Activated CD8-positive, alpha-beta T cell treated with anti-CD3 and anti-CD28 coated beads for 36 hours (primary cell): ENCODE measurements at places on chromosomes 1 and 21. TPM values are rescaled to one million over a fixed set of nuclear protein-coding genes. Genes with fewer than 3 reads are reported as not detected.

CHODL gene
- total RNA-seq: not detected

DNA sequence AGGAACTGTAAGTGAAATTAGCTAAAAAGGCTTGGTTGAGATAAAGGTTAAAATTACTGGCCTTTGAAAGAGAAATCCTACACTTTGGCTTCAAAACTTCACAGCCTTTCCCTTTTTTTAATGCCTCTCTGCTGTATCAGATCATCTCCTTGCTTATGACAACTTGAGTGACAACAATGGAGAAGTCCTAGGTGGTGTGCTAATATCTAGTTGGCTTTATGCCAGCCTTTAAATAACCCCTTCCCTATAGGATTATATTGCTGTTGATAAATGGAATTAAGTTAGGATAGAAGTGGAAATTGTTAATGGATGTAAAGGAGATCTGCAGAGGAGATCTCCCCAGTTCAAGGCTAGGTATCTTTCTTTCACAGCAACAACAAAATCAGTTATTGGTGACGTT lies 130.2 kb upstream of the ATP1B1 start:
- no peak overlapping the region for H3K4me3 ChIP-seq
- H3K36me3 ChIP-seq: no peaks in the 10 kb centered on the region
- H3K27ac ChIP-seq: no peak overlapping the region
- no peaks in the 10 kb centered on the region for H3K4me1 ChIP-seq
- DNase-seq: no peak

GRCh38 chr1:245444945-245445344 lies 290.2 kb downstream of the KIF26B start:
- H3K4me1 ChIP-seq: peaks cover 5% of the 10 kb centered on the region
- H3K27me3 ChIP-seq: peaks cover 11% of the 10 kb centered on the region
- no peaks in the 10 kb centered on the region for H3K36me3 ChIP-seq
- no peak overlapping the region for H3K27ac ChIP-seq
- no peak for DNase-seq
- no peak overlapping the region for H3K4me3 ChIP-seq

GRCh38 chr1:65904681-65905083 lies 112.0 kb downstream of the PDE4B start:
- H3K4me3 ChIP-seq: no peak overlapping the region
- H3K27me3 ChIP-seq: peaks cover 9% of the 10 kb centered on the region
- no peaks in the 10 kb centered on the region for H3K4me1 ChIP-seq
- no peaks in the 10 kb centered on the region for H3K36me3 ChIP-seq

DNA sequence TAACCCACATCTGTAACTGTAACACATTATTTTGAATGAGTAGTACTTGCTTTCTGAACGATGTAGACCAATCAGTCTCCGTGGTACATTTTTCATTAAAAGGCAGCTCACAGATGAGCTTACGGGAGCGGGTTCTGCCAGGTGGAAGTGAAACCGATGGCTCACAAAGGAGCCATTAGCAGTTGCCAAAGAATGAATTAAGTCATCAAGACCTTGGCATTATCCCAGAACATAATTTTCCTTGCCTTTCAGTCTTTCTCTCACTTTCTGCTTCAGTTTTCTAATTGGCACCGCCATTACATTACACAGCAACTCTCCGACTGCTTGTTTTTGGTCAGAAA lies 33.5 kb upstream of the UTS2 start:
- H3K4me1 ChIP-seq: no peaks in the 10 kb centered on the region
- peaks cover 18% of the 10 kb centered on the region for H3K27me3 ChIP-seq
- no peak for DNase-seq
- H3K36me3 ChIP-seq: no peaks in the 10 kb centered on the region
- H3K4me3 ChIP-seq: no peak overlapping the region

DNA sequence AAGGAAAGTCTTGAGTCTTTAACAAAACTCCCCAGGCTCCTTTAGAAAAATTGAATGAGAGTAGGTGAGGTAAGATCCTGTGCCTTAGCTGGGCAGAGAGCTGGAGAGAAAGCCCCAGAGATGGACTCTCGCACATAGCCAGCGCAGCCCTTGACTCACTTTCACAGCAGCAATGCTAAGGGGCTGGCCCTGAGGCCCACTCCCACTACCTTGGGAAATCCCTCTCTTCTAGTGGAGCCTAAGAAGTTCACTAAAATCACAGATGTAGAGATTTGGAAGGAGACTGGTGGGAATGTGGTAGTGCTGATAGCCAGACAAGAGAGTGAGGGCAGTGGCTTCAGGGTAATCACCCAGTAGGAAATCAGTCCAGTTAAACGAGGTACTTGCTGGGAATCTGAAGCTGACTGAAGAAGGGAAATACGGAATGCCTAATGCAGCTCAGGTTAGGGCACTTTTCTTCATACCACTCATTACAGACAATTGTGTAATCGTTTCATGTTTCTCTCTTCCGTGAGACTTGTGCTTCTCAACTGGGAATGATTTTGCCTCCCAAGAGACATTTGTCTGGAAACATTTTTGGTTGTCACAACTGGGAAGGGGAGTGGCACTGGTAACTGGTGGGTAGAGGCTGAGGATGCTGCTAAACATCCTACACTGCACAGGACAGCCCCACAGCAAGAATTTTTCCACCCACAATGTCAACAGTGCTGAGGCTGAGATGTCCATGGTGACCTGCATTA lies 42.4 kb upstream of the LRRC8C start:
- H3K27ac ChIP-seq: peak overlapping the region; percentile 67
- peak; percentile 31 for DNase-seq
- H3K27me3 ChIP-seq: no peaks in the 10 kb centered on the region
- no peak overlapping the region for H3K4me3 ChIP-seq

GRCh38 chr1:113140588-113141446 lies 67.8 kb downstream of the LRIG2 start:
- no peak overlapping the region for H3K27ac ChIP-seq
- no peaks in the 10 kb centered on the region for H3K36me3 ChIP-seq
- H3K27me3 ChIP-seq: no peaks in the 10 kb centered on the region
- peak; percentile 78 for DNase-seq
- no peak overlapping the region for H3K4me3 ChIP-seq
- H3K4me1 ChIP-seq: peaks cover 7% of the 10 kb centered on the region

GRCh38 chr21:14071902-14072734 lies 138.6 kb downstream of the LIPI start:
- H3K36me3 ChIP-seq: no peaks in the 10 kb centered on the region
- no peak overlapping the region for H3K4me3 ChIP-seq
- no peak overlapping the region for H3K27ac ChIP-seq
- H3K4me1 ChIP-seq: no peaks in the 10 kb centered on the region

TYW3 gene
- total RNA-seq: 24.4 TPM

SAMD13 gene
- 1.2 TPM for total RNA-seq

LAMC2 gene
- total RNA-seq: not detected

CD244 gene
- total RNA-seq: 1.8 TPM

- peak; percentile 61 for DNase-seq
- peaks cover 28% of the 10 kb centered on the region for H3K4me1 ChIP-seq
- no peaks in the 10 kb centered on the region for H3K36me3 ChIP-seq
- H3K27me3 ChIP-seq: no peaks in the 10 kb centered on the region
- no peak overlapping the region for H3K4me3 ChIP-seq
Measured at GRCh38 chr1:10283318-10283984, 73.1 kb downstream of the KIF1B start.

RGS1 gene
- total RNA-seq: 29.4 TPM

LAD1 gene
- not detected for total RNA-seq

DNA sequence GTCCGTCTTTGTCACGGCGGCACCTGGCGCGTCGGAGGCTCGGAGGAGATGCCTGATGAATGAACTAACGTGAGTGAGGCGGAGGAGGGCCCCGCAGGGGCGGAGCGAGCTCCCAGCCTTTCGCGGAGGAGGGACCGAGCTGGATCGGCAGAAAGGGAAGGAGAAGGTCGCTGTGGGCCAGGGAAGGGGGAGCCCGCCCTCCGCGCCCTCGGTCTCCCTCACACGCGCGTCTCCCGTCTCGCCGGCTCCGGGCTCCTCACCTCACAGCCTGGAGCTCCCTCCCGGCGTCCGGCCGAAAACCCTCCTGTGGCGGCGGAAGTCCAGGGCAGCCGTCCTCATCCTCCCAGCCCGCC lies 519 bp downstream of the ZNF496 start:
- peak overlapping the region; percentile 91 for H3K27ac ChIP-seq
- peak overlapping the region; percentile 86 for H3K4me3 ChIP-seq
- no peaks in the 10 kb centered on the region for H3K27me3 ChIP-seq
- peaks cover 73% of the 10 kb centered on the region for H3K4me1 ChIP-seq
- peaks cover 60% of the 10 kb centered on the region for H3K36me3 ChIP-seq
- DNase-seq: peak; percentile 79

DHCR24 gene
- total RNA-seq: 64.7 TPM

GRCh38 chr1:222054416-222054815 lies 312.5 kb upstream of the DUSP10 start:
- DNase-seq: no peak
- peaks cover 7% of the 10 kb centered on the region for H3K4me1 ChIP-seq

DNA sequence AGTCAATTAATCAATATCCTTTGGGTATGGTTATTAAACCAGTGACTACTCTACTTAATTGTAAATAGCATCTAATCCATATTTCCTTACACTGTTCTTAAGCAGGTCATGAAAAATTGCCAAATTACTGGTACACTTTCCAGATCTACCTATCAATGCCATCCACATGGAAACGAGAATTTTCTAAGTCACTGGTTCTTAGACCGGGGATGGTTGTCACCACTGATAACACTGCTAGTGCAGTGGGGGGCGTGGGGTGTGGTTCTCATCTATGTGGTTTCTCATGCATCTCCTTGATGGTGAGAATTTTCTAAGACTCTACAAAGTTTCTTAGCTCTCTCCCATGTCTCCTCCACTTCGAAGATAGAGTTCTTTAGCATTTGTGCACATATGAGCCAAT lies 63.7 kb upstream of the COG2 start:
- no peaks in the 10 kb centered on the region for H3K36me3 ChIP-seq
- peaks cover 29% of the 10 kb centered on the region for H3K27me3 ChIP-seq
- no peak overlapping the region for H3K4me3 ChIP-seq
- H3K4me1 ChIP-seq: no peaks in the 10 kb centered on the region
- no peak for DNase-seq
- no peak overlapping the region for H3K27ac ChIP-seq

- H3K27ac ChIP-seq: no peak overlapping the region
- no peaks in the 10 kb centered on the region for H3K27me3 ChIP-seq
- no peak for DNase-seq
- peaks cover 19% of the 10 kb centered on the region for H3K4me1 ChIP-seq
- no peak overlapping the region for H3K4me3 ChIP-seq
Measured at GRCh38 chr21:33189824-33190223, 39.9 kb upstream of the IFNAR2 start.

FALEC gene
- total RNA-seq: not detected

CD1B gene
- total RNA-seq: not detected

GSTM4 gene
- total RNA-seq: 10.5 TPM

PPP1R12B gene
- total RNA-seq: 13.0 TPM

DNA sequence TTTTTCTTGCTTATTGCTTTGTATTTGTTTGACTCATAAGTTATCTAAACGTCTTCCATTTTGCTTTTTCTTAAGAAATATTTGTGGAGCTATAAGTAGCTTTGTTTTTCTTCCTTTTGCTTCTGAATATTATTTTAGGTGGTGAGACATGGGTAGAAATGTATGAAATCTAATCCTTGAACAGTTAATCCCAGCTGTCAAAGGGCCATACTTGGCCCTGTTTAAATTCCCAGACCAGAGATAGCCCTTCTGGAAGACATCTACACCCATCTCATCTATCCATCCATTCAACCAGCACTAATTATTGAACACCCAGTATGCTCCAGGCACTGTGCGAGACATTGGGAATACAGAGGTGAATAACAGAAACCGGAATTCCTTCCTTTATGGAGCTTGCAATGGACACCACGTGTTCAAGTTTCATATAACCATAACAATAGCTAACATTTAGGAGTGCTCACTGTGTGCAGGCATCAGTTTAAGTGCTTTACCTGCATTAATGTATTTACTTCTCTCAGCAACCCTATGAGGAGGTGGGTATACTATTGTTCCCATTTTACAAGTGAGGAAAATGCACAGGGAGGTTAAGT lies 8.7 kb downstream of the TACSTD2 start:
- no peak overlapping the region for H3K4me3 ChIP-seq
- peaks cover 5% of the 10 kb centered on the region for H3K4me1 ChIP-seq
- no peak for DNase-seq
- no peak overlapping the region for H3K27ac ChIP-seq

DNA sequence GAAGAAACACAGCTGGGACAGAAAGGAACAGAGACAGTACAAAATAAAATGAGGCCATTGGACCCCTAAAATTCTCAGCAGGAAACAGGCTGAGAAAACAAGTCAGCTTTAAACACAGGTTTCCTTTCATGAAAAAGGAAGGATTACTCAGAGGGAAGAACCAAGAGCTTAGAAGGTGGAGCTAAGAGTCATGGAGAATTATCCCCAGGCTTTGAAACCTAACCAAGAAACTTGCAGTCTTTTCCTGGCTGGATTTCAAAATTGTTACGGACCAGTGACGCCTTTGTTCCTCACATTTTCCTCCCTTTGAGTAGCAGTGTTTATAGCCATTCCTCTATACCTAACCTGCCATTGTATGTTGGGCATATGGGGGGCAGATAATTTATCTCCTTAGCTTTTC lies 8.8 kb downstream of the HMGB4 start:
- no peak overlapping the region for H3K4me3 ChIP-seq
- peaks cover 14% of the 10 kb centered on the region for H3K4me1 ChIP-seq
- H3K36me3 ChIP-seq: no peaks in the 10 kb centered on the region
- DNase-seq: no peak

ASPM gene
- 37.3 TPM for total RNA-seq

- H3K4me3 ChIP-seq: no peak overlapping the region
- no peaks in the 10 kb centered on the region for H3K36me3 ChIP-seq
- no peak overlapping the region for H3K27ac ChIP-seq
- H3K4me1 ChIP-seq: no peaks in the 10 kb centered on the region
Measured at GRCh38 chr21:40466893-40467483, 380.0 kb downstream of the DSCAM start.

- H3K4me3 ChIP-seq: no peak overlapping the region
- no peak overlapping the region for H3K27ac ChIP-seq
- no peaks in the 10 kb centered on the region for H3K4me1 ChIP-seq
- DNase-seq: no peak
- H3K27me3 ChIP-seq: peaks cover 7% of the 10 kb centered on the region
Measured at GRCh38 chr1:192459467-192459866, 116.1 kb upstream of the RGS1 start.

ZBTB18 gene
- total RNA-seq: 8.2 TPM

DNA sequence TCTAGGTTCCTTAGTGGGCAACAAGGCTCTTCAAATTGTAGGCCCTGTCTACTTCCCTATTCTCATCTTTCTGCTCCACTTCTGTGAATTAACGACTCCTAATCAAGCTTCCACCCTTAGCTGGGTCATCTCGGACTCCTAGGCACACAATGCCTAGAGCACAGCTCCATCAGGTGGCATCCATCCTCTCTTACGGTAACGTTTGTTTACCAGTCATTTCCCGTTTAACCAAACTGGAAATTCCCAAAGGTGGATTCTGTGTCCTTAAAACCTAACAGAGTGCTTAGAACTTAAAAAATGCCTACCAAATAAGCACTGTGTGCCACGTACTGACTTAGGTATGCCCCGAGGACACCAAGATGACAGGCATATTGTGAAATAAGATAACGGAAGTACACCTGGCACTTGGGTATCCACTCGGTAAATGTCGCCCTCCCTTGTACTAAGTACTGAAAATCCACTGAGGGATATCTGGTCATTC lies 1.5 kb downstream of the PARP1 start:
- peaks cover 39% of the 10 kb centered on the region for H3K4me1 ChIP-seq
- peak overlapping the region; percentile 98 for H3K27ac ChIP-seq
- no peaks in the 10 kb centered on the region for H3K27me3 ChIP-seq
- DNase-seq: peak; percentile 27

MYOG gene
- total RNA-seq: not detected
